ENCODE measurements at places on chromosomes 3 and 15.

DNA sequence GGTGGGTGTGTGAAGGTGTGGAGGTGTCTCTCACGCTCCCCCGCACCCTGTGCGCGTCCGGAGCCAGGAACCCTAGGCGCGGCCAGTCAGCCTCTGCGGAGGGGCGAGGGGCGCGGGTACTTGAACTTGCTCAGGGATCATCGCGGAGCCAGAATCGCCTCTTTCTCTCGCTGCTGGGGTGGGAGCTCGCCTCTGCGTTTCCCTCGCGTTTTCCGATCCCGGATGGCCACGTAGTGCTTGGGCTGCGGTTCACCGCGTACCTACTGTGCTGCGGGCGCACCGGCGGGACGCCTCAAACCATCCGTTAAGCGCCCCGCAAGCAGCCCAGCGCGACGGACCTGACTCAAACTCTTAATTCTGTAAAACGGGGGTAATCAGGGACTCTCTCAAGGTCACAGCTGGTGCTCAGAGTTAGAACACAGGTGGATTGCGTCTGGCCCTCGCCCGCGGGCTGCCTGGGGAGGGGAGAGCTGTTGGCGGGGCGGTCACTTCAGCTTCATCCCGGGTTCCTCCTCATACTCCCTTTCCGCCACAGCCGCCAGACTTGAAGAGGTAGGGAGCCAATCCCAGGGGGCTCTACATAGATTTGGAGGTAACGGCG lies 686 bp downstream of the MYRIP start:
- no peak for DNase-seq

DNA sequence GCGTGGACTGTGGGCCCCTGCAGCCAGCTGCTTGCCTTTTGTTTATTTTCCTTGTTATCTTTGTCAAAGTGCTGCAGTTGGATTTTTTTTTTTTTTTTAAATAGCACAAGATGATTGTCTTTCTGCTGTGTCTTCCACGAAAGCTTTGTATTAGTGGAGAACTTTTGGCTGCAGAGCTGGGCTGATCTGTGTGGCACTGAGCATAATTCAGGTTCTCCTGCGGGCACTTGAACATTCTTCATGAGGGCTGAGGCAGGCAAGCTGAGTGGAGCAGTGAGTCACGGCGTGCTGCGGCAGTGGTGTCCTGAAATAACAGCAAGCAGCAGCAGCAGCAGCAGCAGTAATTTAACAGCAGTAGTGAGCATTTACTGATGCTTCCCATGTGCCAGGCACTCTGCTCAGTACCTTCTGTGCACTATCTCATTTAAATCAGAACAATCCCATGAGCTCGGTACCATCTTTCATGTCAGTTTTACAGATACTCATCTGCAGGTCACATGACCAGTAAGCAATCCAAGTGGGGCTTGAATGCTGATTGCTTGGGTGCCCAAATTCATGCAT lies 45.8 kb downstream of the MITF start:
- DNase-seq, result no peak

- no peak for DNase-seq
These were observed 388.0 kb upstream of the TBL1XR1 start for GRCh38 chr3:177585271-177585670.

- DNase-seq, result no peak
These were observed 67.3 kb downstream of the FILIP1L start for GRCh38 chr3:100046986-100047385.

Measured in NCI-H446 treated with DMSO at 0.1 percent for 48 hours (cell line).